Amygdala (tissue), 56 donors: ENCODE measurements at places on chromosomes 4 and X.

- peak; percentile 85 for DNase-seq
These were observed 5.0 kb downstream of the TACC3 start for GRCh38 chr4:1726146-1726934.

DNA sequence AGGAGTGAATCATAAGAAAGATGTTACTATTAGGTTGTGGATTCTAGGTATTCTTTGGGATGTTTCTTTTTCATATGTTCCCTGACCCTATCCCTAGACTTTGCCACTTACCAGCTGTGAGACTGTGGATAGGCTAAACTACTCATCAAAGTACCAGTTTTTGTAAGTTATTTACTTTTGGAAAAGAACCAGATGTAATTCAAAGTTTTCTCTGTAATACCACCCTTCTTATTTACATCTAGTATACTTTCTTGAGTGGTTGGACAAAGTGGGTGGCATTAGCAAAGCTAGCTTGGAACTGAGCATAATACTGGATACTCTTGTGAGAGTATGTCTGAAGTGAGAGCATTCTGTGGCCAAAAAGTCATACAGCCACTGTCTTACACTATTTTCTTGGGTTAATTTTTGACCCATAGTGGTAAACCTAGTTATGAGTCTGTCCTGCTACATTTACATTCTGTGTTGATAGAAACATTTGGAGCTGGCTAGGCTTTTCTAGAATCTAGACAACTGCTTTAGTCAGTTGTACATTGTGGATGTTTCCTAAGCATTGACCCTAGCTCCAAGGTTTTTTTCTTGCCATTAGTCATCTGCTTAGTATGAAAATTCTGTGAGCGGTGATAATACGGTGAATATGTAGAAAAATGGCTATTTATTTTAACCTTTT is 41.7 kb downstream of the KDM6A start:
- no peak for DNase-seq

DNA sequence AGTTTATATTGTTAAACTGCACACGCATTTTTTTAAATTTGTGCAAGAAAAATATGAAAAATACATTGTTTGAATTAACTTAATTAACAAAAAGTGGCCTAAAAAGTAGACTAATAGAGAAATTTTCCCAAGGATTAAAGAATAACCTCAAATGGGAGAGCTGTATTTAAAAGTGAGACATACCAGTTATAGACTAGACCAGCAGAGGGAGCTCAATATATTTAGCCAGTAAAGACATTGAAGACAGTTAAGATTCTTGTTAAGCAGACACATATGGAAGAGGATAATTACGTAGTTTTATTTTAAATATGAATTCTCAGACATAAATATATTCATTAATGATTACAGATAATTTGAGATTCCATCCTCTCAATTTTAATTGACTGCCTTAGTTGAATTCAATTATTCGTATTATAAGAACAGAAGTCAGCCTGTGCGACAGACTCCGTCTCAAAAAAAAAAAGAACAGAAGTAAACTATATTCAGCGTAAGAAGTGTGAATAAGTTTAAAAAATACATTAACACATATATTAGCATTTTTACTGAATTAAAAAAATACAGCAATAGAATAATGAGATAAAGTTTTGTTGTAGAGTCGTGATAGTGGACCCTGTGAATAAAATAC is 64.8 kb downstream of the GLRA3 start:
- no peak for DNase-seq

DNA sequence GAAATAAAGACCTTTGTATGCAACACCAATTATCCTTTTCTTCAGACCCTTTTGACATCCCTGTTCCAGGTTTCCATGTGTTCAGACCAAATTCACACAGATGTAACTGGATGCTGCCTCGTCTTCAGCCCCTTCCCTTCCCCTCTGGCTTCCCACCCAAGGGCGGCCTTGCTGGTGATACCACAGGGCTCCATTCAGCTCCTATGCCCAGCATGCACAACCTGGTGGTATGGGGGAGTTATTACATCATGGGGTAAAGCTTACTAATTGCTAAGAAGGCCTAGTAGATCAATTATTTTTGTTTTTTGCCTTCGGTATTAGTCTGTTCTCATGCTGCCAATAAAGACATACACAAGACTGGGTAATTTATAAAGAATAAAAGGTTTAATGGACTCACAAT is 317.0 kb upstream of the CXXC4 start:
- DNase-seq, result no peak

DNA sequence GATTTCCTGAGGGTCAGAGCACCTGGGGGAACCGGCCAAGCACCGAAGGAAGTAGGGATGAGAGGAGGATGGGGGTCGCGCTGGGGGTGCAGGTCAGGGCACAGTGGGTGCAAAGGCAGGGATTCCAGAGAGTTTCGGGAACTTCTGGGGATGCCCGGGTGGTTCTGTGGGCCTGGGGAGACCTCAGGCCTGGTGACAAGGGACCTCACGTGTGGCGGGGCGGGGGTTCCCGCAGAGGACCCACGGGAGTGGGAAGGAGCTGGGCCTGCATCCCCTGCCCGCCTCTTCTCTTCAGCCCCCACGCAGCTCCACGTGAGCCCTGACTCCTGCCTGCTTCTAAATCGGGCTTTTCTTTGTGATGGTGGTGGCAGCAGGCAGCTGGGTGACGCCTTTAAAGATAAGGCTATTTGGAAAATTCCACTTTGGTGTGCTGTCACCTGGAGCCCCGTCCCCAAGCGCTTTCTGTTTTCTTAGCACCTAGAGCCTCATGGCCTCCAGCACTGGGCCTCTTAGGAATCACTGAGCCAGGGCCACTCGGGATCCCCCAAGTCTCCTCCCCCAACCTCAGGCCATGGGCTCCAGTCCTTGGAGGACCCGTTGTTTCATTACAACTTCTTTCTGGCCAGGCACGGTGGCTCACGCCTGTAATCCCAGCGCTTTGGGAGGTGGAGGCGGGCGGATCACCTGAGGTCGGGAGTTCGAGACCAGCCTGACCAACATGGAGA is 7.1 kb upstream of the TBC1D14 start:
- DNase-seq, result no peak

DNA sequence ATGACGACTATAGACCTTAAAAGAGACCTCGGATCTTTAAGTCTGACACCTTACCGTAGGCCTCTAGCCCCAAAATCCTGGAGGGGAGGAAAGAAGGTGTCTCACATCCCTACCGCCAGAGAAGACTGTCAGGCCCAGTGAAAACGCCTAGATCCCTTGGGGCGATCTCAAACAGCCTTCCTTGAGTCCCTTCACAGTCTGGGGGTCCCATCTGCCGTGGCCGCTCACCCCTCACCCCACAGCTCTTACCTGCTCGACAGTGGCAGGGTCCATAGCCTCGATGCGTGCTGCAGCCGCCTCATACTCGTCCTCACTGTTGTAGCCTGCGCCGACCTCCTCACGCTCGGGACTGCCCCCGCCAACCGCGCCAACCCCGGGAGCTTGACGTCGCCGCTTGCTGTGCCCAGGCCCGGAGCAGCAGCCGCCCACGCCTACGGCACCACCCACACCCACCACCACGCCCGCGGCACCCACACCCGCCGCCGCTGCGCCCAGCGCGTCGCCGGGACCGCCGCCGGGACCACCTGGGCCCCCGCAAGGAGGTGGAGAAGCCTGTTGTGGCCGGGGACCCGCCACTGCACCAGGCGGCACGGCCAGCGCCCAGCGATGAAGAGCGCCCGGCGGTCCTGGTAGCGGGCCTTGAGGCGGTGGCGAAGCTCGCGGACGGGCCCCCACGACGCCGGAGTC is 536 bp downstream of the OTUD5 start:
- no peak for DNase-seq
